Caki2 (cell line): ENCODE measurements at places on chromosomes 3 and 15. TPM values are rescaled to one million over a fixed set of nuclear protein-coding genes. Genes with fewer than 3 reads are reported as not detected.

Gene PEX11A
- total RNA-seq: 9.8 and 12.6 TPM in 2 replicates

DNA sequence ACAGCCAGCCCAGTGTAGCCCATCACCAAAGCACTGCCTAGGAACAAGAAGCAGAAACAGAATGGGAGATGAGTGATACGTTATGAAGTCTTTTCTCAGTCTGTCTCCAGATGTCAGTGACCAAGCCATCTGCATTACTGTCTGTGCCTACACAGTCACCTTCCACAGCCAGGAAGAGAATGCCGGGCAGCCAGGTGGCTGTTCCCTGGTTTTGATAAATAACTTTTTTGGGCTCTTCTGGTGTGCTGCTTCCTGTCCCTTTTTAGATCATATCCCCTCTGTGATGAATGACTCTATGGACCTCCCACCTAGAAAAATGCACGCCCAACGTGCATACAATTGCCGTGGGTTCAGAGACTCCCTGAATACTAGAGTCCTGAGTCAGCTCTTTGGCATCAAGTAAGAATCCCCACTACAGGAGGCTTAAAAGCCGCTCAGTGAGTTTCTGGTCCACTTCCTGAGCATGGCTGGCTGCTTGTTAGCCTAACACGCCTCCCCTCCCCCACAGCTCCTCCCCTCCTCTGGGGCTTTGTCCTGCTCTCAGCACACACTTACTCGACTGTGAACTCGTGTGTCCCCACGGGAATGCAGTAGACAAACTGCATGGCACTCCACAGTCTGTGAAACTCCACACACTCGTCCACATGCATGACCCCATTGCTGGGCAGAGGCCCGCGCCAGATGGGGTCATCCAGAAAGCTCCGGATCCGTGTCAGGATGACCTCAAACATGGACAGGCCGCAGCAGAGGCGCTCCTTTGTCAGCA is 34.7 kb downstream of the NIPA2 start:
- DNase-seq: no peak

GRCh38 chr3:86257955-86258641 is 732.9 kb downstream of the VGLL3 start:
- no peak for DNase-seq

DNA sequence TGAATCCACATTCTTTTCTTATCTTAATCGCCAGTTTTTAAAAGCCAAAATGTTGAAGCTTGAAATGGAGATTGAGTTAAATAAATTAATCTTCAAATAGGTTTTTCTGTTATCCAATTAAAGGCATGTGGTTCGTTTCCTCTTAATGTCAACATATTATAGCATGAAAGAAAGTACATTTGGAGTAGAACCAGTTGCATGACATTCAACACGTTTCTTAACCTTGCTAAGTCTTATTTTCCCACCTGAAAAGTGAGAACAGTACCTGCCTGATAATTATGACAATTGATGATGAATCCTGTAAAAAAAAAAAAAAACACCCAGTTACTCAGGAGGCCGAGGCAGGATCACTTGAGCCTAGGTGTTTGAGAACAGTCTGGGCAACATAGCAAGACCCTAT is 29.3 kb downstream of the PIAS1 start:
- DNase-seq: no peak
